Activated CD4-positive, alpha-beta T cell treated with anti-CD3 and anti-CD28 coated beads, Interleukin-2, amount 50 U/mL, for 24 hours (primary cell): ENCODE measurements at places on chromosomes 16 and 17.
A peak's percentile ranks its signal among the peaks of the same experiment; 100 is the strongest.

- DNase-seq = no peak
Measured at GRCh38 chr16:4386451-4386805, 14.8 kb downstream of the VASN start.

GRCh38 chr16:66363211-66363777 is 3.2 kb upstream of the CDH5 start:
- no peak for DNase-seq

DNA sequence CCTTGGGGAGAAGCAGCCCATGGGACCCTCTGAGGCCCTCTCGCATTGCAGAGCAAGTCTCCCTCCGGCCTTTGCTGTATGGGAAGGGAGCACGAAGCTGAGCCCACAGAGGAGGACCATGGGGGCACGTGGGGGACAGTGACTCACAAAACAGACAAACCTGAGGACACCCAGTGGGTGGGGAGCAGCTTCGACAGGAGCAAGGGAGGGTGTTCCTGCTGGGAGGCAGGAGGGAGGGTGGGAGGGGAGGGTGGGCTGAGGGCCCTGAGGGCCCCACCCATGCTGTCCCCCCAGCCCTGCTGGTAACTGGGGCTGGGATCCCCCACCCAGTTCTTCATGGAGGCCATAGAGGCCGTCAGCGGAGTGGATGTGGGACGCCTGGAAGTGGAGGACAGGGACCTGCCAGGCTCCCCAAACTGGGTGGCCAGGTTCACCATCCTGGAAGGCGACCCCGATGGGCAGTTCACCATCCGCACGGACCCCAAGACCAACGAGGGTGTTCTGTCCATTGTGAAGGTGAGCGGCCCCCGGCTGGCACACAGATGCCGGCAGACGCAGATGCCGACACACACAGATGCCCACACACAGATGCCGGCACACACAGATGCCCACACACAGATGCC is 12.5 kb downstream of the SLC22A31 start:
- DNase-seq = no peak

DNA sequence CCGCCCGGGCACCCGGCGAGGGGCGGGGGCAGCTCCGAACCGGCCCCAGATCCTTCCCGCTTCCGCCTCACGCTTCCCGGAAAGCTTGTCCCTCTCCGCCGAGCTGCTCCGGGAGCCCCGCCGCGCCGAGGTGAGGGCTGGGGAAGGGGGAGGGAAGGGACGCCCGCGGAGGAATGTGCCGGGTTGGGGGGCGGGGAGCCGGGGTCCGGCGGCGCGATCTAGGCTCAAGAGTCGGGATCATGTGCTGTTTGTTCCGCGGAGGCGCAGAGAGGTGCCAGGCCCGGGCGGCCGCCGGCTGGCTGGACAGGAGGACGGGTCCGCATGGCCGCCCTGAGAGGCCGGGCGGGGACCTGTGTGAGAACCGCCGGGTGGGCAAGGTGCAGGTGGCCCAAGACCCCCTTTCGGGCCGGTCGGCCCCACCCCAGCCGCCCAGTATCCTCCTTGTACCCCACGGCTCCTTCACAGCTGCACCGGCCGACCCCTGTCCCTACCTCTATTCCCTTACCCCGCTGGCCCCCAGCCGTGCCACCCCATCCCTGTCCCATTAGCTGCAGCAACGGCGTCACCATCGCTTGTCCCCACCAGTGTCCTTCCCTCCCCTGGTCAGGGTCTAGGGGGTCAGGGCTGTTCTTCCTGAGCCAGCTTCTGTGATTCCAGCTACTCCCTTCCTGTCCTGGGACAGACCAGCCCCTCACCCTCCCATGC is 429 bp downstream of the KIF1C start:
- no peak for DNase-seq

GRCh38 chr17:781805-782731 is at the start of the genes GLOD4 and MRM3:
Gene GLOD4 (minus strand): TSS chr17:782280. CDS start chr17:782255, 25 bp downstream.
Gene MRM3 (plus strand): TSS chr17:782353. CDS start chr17:782379, 26 bp downstream.
- peak; percentile 97 for DNase-seq

GRCh38 chr17:75695141-75695829 is 26.0 kb upstream of the ITGB4 start:
- no peak for DNase-seq

- DNase-seq = no peak
Measured at GRCh38 chr16:76535-77272, 1.3 kb upstream of the MPG start.

- DNase-seq = no peak
Measured at GRCh38 chr17:17204635-17205231, 1.4 kb downstream of the PLD6 start.

GRCh38 chr17:1365445-1366039 is 34.5 kb downstream of the YWHAE start:
- no peak for DNase-seq

DNA sequence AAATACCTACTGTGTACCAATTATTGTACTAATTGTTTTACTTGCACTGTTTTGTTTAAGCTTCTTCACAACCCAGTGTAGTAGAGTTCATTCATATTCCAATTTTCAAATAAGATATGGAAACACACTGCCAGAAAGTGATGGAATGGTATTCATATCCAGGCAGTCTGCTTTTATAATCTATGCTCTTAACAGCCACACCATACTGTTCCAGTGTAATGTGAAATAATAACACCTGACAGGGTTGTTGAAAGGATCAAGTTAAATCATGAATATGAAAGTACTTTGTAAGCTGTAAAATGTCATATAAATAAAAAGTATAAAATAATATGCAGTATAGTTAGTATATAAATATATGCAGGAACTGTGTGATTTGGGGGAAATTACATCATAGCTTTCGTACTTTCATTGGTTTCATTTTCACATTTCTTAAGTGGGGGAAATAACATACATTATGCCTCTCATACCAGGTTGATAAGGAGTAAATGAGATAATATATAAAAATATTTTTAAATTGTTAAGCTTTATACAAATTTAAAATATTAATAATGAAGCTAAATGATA is 230.8 kb downstream of the TANC2 start:
- no peak for DNase-seq

GRCh38 chr16:50169555-50170096 is 16.5 kb downstream of the TENT4B start:
- no peak for DNase-seq

- DNase-seq = no peak
Measured at GRCh38 chr17:5585287-5585794, 1.0 kb upstream of the NLRP1 start.

GRCh38 chr17:37429453-37429852 is 22.8 kb downstream of the TADA2A start:
- DNase-seq = no peak

DNA sequence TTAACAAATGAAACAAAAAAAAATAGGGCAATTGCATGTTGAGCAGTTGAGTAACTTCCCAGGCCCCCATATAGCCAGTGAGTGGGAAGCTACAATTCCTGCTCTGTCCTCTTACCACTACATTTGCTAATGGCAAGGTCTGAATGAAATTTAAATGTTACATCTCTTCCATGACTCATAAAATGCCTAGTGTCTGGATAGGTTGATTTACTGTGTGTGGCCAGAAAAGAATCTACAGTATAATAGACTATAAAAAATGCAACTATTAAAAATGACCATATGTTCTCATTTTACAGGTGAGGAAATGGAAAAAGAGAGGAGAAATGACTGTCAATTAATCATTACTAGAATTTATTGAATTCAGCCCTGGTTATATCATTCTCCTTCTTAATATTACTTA is 1199.3 kb downstream of the CDH11 start:
- no peak for DNase-seq

GRCh38 chr17:39173526-39174274 is 7.7 kb upstream of the ARL5C start:
- DNase-seq = no peak

DNA sequence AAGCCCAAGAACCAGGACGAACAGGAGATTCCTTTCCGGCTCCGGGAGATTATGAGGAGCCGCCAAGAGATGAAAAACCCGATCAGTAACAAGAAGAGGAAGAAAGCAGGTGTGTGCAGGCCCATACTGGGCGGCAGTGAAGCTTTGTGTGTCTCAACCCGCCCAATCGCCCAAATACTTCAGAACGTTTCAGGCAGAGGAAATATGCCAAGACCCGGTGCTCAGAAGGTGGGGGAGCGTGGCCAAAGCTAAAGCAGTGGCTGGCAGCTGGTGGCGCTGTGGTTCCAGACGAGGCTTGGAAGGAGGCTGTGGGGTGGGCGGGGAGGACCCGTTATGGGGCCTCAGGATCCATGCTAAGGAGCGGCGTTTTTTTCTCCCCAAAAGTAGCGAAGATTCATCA is 1.2 kb downstream of the CCDC137 start:
- DNase-seq = no peak

GRCh38 chr17:44830359-44831288 is 537 bp upstream of the GJC1 start:
- no peak for DNase-seq

GRCh38 chr16:9383281-9383680 is 291.8 kb downstream of the HAPSTR1 start:
- DNase-seq = no peak

GRCh38 chr17:79674506-79675412 is 56.0 kb upstream of the ENPP7 start:
- DNase-seq = no peak

DNA sequence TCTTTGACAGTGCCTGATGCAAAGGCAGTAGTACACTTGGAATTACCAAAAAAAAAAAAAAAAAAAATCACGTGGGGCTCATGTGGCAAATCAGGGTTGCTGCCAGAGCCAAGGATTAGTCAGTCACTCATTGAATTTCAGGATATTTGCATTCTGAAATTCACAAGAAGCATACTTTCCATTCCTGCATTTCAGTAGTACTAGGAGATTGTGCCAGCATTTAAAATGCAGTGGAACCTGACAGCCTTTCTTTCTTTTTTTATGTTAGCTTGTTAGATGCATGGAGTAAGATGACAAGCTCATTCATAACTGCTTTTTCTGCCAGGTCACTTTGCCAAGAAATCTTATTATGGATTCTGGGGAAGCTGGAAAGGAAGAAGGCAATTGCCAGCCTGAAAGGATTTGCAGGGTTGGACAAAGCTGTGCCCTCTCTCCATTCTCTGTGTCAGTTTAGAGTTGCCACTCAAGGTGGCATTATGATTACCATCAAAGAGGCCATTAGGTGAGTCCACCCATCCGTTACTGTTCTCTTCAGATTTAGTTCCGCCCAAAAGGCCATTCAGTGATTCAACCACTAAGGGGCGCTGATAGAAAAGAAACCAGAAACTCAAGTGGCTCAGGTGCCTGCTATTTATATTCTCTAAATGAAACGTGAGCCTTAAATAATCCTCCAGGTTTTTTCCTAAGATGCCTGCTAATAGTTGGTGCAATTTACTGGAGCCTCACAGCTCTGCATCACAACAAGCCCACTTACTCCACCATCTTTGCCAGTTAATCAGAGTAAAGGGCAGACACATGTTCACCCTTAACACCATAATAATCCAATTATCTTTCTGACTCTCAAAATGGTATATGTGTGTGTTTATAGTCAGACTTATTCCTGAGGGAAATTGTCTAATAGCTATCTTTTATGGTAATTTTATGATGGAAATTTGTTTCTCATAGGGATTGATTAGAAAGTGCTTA is 59.0 kb downstream of the TANGO6 start:
- DNase-seq = no peak

DNA sequence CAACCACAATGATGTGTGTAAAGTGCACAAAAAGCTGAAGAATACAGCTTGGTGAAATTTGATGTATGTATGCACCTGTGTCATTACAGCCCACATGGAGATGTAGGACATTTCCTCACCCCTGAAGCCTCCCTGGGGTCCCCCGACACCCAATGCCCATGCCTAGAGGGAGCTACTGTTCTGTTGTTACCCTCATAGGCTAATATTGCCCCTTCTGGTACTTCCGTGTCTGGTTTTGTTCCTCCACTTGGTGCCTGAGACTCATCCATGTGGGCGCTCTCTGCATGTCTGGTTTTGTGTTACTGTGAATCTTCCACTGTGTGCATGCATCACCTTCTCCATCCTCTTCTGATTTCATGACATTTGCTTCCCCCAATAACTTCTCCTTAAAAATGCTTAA is 18.6 kb downstream of the TNFRSF13B start:
- DNase-seq = no peak

DNA sequence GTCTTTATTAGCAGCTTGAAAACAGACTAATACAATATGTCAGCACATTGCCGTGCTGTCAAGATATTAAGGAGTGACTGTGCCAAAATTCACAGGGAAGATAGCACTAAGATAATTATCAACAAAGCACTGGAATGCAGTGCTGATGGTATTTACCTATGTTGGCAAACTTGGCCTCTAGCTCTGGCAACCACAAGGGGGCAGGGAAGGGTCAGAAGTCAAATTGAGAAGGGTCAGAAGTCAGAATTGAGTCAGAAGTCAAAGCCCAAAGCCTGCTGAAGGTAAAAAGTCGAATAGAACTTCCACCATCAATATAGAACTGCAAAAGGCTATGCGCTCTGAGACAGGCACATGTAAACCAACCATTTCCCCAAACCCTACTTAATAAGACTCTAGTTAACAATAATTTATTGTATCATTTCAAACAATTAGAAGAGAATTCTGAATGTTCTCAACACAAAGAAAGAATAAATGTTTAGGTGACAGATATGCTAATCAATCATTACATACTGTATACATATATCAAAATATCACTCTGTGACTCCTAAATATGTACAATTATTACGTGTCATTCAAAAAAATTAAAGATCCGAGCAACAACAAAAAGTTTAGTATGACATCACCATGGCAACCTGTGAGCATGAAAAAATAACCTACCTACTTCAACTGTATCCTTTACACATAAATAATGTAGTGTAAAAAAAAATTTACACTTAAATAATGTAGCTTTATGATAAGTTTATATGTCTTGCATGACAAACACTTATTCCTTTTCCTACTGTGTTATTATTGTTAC is 916.1 kb downstream of the KCNJ2 start:
- no peak for DNase-seq

DNA sequence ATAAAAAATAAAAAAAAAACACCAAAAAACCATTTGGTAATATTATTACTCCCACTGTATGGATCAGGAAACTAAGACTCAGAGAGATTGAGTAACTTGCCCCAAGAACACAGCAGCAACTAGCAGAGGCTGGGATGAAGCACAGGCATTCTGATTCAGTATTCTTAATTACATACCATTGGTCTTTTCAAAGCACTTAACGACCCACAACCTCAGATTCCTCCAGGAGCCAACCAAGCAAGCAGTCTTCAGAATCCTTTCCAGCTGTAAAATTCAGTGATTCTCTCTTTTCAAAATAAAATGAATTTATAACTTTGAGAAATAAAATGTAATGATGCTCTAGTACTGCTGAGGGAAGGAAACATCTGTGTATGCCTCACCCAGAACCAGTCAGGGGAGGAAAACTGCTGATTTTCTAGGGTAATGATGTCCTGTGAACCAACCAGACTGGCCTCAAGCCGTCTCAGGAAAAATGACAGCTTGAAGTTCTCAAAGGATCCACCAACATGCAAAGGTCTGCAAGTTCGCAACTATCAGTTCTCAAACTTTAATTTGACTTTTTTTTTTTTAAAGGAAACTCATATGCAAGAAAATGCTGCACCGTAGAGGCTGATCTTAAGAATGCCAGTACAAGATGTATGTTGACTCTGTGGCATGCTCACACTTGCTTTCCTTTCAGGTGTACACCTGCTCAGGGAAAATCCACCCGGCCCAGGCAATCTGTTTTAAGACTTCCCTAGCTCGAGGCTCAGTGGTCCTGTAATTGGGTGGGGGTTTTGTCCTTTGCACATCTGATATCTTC is 9.0 kb downstream of the CUEDC1 start:
- no peak for DNase-seq

- DNase-seq = no peak
Measured at GRCh38 chr17:68698746-68699145, 97.6 kb upstream of the FAM20A start.

GRCh38 chr17:32116937-32117336 is 25.4 kb upstream of the RHOT1 start:
- DNase-seq = no peak
